Stimulated activated CD8-positive, alpha-beta memory T cell treated with anti-CD3 and anti-CD28 coated beads, Interleukin-7, amount 100 ng/mL, for 1 hour (primary cell): ENCODE measurements at places on chromosomes 5 and 9.

DNA sequence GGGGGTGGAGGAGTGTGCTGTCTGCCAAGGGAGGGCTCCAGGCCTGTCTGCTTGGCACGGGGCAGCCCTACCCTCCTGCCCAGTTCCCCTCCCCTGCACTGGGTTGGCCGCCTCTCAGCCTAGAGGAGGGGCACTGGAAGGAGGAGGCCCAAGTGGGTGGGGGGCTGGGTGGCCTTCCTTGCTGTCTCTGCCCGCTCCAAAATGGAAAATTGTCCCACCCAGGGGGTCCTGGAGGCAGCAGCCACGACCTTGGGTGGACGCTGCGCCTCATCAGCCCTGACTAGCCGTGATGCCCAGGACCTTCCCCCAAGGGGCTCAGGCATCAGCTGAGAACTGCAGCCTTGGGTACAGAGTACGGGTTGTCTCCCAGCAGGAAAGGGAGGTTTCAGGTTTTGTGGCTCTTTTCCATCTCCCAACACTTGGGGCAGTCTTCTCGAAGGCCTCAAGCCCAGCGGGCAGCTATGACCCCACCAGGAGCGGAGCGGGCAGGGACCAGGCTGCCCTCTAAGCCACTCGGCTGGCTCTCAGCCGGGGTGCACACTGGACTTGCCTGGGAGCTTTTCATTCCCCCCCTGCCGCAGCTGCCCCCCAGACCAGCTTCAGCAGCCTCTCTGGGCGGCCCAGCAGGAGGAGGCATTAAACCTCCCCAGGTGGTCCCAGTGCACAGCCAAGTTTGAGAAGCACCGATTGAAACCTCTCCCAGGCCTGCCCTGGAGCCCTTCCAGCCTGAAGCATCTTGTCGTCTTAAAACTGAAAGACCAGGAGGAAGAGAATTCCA, 20.6 kb downstream of the NTNG2 start:
- DNase-seq = no peak

GRCh38 chr5:52743012-52743411, 44.7 kb upstream of the ITGA1 start:
- no peak for DNase-seq

DNA sequence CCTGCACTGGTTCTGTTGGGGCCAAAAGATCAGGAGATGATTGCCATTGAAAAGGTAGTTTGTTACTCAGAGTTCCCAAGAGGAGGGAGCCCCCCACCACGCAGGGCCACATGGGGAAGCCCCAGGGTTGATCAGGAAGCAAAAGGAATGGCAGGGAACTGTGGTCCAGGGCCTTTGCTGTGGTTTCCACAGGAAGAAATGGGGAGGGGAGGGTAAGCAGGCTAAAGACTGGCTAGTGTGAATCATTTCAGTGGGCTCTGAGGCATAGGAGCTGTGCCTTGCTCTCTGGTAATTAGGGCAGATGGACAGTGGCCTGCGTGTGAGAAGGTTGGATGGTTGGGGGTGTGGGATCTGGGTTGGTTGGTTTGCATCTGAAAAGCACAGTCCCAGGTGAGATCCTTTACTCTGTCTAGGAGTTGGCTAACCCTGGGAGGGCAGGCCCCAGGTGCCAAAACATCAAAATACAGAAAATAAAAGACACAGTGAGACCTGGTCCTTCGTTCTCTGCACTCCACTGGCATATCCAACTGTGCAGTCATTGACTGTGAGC, 66.1 kb downstream of the PTPDC1 start:
- no peak for DNase-seq

- DNase-seq = no peak
Observed at GRCh38 chr5:160001457-160001856, 7.5 kb upstream of the TTC1 start.

- DNase-seq = no peak
Observed at GRCh38 chr9:107557236-107557990, 67.8 kb upstream of the KLF4 start.

- no peak for DNase-seq
Observed at GRCh38 chr5:84032324-84032723, 311.7 kb upstream of the HAPLN1 start.

DNA sequence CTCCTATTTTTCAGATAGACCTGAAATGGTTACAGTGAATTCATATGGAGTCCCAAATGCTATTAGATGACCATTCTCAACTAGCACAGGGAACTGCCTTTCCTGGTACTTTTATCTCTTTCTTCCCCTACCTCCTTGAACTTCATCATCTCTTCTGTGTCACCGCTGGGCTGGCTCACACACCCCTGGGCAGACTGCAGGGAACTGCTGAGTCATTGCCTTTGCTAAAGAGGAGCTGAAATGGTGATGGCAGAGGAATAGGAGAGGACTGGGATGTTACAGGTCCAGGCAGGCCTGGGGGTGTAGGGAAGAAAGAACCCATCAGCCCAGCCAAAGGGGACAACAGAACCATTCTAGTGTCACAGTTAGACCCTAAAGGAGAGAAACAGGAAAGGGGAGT, 322.3 kb downstream of the ASTN2 start:
- no peak for DNase-seq

DNA sequence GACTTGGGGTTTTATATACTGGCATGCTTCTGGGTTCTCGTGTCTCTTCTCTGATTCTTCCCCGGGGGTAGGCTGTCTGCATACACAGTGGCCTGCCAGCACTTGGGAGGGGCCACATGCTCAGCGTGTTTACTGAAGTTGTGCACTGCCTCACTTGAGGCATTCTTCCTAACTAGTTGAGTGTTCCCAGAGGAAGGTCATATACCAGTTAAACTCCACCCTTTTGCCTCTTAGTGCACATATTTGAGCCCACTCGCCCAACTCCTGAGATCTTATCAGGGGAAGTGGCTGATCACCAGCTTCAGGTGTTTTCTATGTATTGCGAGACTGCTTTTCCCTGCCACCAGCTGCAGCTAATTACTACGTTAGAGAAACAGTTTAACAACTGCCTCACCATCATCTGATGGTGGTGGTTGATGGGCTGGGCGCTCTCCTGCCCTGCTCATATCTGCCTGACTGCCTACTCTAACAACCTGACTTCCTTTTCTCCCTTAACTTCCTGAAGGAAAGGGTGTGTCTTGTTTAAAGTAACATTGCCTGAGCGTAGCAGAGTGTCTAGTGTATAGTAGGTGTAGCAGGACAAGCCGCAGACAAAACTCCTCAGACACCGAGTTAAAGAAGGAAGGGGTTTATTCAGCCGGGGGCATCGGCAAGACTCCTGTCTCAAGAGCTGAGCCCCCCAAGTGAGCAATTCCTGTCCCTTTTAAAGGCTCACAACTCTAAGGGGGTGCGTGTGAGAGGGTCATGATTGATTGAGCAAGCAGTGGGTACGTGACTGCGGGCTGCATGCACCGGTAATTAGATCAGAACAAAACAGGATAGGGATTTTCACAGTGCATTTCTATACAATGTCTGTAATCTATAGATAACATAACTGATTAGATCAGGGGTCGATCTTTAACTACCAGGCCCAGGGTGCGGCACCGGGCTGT, 60.1 kb upstream of the CLINT1 start:
- no peak for DNase-seq

DNA sequence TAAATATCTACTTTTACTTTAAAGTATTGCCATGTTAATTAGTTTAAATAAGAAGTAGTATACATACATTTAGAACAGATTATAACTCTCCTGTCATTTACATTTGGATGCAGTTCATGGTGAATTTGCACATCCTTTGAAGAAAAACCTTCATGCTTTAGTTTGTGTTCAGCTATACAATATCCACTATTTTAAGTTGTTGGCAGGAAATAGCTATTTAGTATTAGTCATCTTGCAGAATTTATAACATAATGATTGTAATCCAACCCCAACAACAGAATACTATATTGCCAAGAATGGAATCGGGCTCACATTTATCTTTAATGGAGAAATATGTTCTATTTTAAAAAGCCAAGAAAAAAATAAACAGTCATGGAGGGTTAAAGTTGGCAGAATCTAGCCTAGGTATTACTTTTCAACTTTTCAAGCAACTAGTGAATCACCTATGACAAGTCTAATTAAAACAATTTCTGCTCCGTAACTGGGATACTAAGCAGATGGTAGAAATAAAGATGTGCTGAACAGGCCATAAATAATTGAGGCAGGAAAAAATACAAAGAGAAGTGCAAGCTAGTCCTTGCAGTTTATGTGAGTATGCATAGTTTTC, 1170.6 kb upstream of the NUDT12 start:
- no peak for DNase-seq
